ENCODE measurements at places on chromosomes 6 and 20.

- DNase-seq: no peak
Observed at GRCh38 chr6:43978473-43979346, 148.5 kb downstream of the MRPL14 start.

DNA sequence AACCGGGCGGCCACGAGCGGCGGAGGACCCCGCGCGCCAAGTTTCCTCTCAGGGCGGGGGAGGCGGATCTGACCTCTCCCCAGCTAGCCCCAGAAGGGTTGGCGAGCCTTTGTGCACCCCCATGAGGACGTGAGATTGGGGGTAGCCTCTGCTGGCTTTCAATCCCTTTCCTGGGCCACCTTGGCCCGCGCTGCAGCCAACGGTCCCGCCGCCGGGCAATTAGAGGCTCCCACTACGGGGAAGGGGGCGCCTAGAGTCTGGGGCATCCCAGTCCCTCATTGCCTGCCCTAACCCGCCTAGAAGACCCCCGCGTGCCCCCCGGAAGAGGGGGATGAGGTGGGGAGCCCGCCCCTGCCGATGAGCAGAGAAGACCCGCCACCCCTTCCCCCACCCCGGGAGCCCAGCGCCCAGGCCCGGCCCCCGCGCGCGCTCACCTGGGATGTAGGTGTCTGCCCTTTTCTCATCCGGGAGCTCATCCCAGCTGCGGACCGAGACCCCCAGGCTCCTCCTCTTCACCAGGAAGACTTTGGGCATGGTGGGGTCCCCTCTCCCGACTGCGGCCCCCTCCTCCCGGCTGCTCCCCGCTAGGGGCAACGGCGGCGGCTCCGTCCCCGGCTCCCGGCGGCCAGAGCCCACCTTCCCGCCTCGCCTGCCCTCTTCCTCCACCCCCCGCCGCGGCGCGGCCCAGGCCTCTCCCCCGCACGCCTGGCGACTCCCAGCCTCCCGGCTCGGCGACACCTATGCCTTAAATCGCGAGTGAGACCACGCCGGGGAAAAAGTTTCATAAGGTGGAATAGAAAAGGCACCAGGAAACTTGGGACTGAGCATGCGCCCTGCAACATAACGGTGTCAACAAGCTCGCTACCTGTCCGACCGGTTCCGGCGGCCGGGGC, at the start of gene OVOL2:
OVOL2 (minus strand) TSS at position 816 of the 893 bp plus-strand sequence; CDS start at position 534, 282 bp downstream.
- DNase-seq: no peak

DNA sequence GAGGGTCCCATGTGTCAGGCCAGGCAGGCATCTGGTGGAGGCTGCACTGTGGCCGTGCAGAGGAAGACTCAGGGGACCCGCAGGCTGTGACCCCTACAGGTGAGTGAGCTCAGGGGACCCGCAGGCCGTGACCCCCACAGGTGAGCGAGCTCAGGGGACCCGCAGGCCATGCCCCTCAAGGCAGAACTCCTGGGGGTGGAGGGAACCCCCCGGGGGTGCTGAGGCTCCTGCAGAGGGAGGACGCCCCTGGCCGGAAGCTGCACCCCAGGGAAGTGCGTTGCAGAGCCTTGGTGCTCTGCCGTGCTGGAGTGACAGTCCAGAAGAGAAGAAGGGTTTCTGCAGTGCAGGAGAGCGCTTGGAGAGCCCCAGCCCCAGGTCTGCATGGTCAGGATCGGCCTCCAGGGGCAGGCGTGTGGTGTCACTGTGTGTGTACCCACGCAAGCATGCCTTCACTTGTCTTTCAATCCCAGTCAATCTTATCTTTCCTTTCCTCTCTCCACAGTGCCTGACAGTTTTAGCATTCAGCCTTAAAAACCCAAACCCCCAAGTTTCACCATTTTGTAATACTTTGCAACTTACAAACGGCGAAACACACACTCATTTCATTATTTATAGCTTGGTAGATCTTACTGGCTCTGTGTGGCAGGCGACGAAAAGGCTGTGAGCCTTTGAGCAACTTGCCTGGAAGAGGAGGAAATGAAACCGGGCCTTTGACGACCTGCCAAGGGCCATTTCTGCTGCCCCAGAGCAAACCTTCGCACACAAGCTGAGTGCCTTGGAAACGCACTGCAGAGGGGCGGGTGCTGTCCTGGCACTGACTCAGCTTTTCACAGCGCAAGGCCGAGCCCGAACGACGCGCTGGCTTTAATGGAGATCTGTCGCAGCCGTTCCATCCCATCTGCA, 101.4 kb upstream of the AGPAT4 start:
- DNase-seq: no peak

- no peak for DNase-seq
Observed at GRCh38 chr6:48564036-48564820, 453.2 kb upstream of the PTCHD4 start.

GRCh38 chr6:163355426-163355991, 59.0 kb upstream of the QKI start:
- DNase-seq: no peak

- no peak for DNase-seq
Observed at GRCh38 chr6:74115674-74116073, 419.7 kb downstream of the CD109 start.

- no peak for DNase-seq
Observed at GRCh38 chr6:19569563-19569962, 267.6 kb upstream of the ID4 start.

DNA sequence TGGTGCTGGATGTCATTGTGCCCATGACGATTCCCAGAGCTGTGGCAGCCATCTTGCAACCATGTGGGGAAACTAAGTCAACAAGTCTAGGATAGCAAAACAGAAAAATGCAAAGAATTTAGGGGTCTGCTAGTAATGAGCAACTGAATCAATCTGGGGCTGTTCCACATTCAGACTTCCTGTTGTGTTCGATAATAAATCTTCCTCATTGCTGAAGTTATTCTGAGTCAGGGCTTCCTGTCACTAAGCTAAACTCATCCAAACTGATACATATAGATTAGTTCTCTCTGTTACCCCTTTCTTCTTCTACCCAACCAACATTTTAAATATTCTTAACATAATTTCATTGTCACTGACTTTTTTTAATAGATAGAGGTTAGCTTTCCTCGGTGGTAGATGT, 205.9 kb downstream of the HACE1 start:
- DNase-seq: no peak

GRCh38 chr6:117506180-117506835, 23.8 kb downstream of the DCBLD1 start:
- DNase-seq: no peak

DNA sequence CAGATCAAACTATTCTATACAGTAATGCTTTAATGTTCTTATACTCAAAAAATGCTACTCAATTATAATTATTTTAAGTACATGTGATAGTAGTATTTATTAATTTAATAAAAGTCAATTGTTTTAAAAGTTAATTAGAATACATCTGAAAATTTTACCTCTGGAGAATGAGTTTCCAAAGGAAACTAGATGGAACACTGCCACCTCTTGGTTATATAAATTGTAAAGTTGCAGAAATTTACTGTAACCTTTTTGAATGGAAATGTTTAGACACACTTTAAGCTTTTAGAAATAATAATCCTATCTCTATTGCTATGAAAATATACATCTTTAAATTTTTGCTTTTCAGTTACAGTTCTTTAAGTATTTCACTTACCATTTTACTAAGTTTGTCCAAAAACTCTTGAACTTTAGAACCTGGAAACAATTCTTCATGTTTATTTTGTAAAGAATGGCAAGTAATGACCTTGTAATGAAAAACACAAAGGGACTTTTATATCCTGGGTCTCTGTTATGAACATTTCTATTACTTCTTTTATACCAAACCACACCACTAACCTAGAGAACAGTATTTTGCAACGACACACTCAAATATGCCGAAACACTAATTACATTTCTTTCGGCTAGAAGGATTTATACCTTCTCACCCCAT, 10.9 kb upstream of the BMP5 start:
- no peak for DNase-seq

- no peak for DNase-seq
Observed at GRCh38 chr6:81606965-81607381, 145.5 kb downstream of the TENT5A start.

DNA sequence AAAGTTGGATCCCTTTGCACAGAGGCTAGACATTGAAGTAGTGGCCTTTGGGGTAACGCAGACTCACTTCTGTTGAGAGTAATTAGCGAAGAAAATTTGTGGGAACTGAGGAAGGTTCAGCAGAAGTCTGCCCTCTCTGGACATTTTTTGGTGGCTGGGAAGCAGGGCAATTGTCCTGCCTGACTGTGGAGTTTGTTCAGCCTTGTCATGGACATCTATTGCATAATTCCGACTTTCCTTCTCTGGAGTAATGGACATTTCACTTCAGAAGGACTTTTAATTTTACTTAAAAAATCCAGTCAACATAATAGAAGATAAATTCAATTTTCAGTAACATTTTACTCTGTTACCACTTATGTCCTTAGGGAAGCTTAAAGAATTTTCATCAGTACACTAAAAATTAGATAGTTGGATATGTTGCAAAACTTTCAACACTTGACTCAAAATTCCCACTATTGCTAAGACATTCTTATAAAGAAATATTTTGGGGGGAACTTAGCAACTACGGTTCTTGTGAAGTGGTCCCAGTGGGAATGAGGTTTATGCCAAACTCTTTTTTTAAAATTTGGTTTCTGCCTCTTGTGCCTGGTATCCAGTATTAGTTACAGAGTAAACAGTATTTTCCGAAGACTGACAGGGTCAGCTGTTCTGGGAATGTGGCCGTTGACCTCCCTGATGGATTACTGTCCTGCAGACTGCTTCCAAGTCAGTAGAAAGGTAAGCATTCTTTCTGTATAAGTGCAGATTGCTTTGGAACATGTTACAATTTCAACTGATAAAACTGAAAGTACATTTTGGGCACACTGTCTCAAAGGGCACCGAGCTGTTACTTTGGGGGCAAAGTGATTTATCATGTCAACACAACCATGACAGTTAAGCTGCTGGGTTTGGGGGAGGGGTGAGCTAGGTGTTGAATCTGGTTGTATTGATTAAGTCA, 100.6 kb upstream of the MLIP start:
- DNase-seq: no peak

- no peak for DNase-seq
Observed at GRCh38 chr20:23534801-23535593, 33.3 kb downstream of the CST9L start.

DNA sequence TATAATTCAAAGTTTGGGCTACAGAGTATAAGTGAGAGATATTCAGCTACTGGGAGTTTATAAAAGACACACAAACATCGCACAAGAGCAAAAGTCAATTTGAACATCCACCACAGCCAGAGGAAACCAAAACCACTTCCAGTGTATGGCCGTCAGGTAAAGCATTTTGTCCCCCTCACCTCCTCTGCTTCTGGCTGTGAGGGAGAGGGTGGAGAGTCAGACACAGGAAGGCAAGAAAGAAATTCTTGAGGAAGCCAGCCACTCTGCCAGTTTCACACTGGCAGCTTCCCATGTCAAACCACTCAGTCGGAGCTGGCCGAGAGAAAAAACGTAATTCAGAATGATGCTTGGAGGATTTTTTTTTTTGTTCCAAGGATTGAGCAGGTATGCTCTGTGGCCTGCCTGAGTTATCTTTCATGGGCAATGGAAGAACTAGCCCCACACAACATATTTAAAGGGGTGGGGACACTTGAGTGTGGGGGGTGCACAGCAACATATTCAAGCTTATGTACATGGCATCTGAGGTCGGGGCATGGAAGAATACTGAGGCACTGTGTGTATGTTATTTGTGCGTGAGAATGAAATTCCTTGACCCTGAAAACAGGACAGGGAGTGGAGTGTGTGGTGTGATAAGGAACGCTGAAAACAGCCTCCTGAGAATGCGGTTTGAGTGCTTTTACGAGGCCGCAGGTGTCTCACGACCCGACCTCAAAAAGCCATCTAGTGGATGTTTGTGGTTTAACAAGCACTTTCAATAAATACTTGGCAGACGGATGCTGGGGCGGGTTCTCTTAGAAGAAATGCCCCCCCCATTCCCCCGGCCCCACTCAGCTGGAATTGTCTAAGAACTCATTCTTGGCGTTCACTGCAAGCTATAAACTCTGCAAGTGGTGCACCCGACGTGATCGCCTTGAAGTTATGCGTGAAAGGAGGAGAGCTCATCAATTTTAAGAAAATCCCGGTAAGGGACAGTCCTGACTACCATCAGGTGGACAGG, 27.5 kb upstream of the ZBTB22 start:
- peak; percentile 35 for DNase-seq

GRCh38 chr6:46764961-46765360, 18.2 kb downstream of the ANKRD66 start:
- DNase-seq: no peak

- no peak for DNase-seq
Observed at GRCh38 chr6:109194880-109195279, 99.6 kb downstream of the CEP57L1 start.

GRCh38 chr6:158361961-158362669, 49.9 kb downstream of the TULP4 start:
- no peak for DNase-seq

GRCh38 chr6:12324748-12325147, 34.6 kb downstream of the EDN1 start:
- DNase-seq: no peak

GRCh38 chr20:3681931-3682781, at the start of gene ADAM33:
TSS of gene ADAM33 (minus strand) at chr20:3682010. CDS start at chr20:3682004, 6 bp downstream.
- DNase-seq: no peak

GRCh38 chr6:42933205-42933604, 3.9 kb downstream of the CNPY3 start:
- DNase-seq: no peak

GRCh38 chr6:10350720-10351119, 64.2 kb downstream of the TFAP2A start:
- no peak for DNase-seq

GRCh38 chr20:10508468-10509251, 73.6 kb downstream of the SLX4IP start:
- DNase-seq: no peak

- DNase-seq: no peak
Observed at GRCh38 chr6:170075659-170076223, 215.1 kb downstream of the DLL1 start.

GRCh38 chr6:144912474-144912873, 627.3 kb downstream of the UTRN start:
- no peak for DNase-seq

GRCh38 chr6:107082045-107082444, 33.3 kb downstream of the BEND3 start:
- no peak for DNase-seq

DNA sequence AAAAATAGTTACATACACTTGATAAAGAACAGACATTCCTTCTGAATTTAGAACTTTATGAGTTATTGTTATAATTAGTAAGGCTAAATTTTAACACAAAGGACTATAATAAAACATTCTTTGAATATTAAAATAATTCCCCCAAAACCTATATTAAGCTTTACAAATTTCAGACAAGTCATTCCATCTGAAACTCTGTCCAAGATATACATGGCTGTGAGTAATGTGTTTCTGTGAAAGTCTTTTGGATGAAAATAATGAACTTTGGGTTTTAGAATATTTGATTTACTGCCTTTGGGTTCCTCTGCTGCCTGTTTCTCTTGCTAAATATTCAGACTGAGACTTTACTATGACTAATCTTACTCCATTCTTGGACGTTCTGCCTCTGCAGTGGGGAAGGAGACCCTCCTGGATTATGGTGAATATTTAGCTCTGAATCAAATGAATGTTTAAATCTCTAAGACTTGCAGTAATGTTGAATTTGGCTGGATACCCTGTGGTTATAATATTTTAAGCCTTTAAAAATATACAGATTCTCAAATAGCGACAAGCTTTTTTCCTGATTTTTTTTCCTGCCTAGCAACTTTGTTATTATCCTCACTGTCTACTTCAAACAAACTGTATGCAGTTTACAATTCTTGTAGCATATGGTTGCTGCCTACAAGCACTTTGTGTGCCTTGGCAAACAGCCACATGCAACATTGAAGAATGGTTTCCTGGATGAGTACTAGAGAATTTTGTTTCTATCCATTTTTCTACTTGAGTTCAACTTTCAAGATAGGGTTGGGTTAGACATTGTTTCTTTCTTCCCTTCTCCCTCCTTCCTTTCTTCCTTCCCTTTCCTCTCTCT, 51.4 kb downstream of the TXLNB start:
- no peak for DNase-seq

All from GM12891 (cell line).